ENCODE measurements at places on chromosomes 16 and 17. TPM values are rescaled to one million over a fixed set of nuclear protein-coding genes. Genes with fewer than 3 reads are reported as not detected.

The XAF1 gene
- total RNA-seq: not detected

The PIRT gene
- not detected for total RNA-seq

DNA sequence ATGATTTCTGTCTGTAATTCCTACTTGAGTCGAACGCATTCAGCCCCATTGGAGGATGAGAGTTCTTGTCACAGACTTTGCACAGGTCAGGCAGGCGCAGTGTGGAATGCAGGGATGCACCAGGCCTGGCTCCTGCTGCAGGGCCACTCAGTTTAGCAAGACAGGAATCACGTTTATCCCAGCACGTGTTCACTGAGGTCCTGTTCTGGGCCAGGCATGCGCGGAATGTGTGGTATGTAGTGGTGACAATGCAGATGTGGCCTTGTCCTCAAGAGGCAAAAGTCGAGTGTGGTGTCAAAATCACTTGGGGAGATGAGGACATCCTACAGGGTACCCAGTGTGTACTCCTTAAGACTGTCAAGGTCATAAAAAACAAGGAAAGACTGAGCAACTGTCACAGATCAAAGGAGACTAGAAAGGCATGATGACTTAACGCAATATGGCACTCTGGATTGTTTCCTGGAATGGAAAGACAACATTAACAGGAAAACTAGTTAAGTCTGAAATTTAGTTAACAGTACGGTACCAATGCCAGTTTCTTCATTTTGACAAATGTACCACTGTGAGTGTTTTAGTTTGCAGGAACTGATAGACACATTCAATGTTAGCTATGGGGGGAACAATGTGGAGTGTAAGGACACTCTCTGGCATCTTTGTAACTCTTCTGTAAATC, 121.5 kb upstream of the ADAMTS18 start:
- no peak for DNase-seq

- DNase-seq: peak; percentile 16
Observed at GRCh38 chr17:64320613-64321553, 57.8 kb upstream of the TEX2 start.

GRCh38 chr16:29729116-29729521, 16.7 kb downstream of the C16orf54 start:
- DNase-seq: no peak

DNA sequence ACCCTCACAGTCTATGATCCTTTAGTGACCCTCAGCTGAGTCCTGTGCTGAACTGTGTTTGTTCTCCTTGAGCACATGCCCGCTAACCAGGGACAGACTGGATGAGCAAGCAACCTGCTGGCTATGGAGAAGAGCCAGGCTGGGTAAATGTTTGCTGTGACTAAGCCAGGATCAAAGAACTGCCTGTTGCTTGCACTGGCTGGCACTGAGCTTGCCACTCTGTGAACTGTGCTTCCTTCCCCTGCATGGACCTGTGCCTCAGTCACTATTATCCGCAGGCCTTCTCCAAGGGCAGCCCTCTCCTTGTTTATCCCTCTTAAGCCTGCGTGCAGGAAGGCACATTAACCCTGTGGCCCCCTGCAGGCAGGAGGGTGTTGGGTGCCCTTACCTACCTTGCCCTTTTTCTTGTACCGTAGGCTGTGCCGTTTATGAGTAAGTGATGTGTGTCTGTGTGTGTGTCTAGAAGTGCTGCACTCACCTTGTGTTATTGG, 7.4 kb downstream of the PNPO start:
- no peak for DNase-seq

DNA sequence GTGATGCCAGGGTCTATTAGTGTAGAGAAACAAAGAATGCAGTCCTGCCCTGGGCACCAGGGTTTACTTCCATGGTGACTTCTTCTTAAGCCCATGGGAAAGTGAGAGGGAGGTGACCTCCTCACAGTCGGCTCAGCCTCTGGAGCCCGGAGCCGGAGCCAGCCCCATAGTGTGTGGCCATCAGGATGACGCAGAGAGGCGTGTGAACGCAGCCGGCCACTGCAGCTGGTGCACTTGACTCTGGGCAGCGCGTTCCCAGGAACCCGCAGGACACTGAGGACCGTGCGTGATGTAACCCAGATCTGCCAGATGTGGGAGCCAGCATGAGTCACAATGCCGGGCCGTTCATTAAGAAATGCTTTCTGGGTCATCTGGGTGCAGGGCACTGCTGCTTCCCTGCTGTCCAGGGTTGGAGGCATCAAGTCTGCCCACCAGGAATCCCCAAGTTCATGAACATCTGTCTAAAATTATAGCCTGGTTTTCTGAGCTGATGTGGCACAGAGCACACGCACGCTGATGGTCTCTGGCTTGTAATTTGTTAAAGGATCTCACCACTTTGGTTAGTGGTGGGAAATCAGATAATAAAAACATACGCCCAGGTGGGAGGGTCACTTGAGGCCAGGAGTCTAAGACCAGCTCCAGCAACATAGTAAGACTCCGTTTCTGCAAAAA, 114.1 kb downstream of the PITPNC1 start:
- DNase-seq: peak; percentile 16

GRCh38 chr16:72284042-72284789, 112.3 kb upstream of the PMFBP1 start:
- no peak for DNase-seq

All from progenitor cell of endocrine pancreas (in vitro differentiated cells).